ENCODE measurements at places on chromosomes 1 and 21.

DNA sequence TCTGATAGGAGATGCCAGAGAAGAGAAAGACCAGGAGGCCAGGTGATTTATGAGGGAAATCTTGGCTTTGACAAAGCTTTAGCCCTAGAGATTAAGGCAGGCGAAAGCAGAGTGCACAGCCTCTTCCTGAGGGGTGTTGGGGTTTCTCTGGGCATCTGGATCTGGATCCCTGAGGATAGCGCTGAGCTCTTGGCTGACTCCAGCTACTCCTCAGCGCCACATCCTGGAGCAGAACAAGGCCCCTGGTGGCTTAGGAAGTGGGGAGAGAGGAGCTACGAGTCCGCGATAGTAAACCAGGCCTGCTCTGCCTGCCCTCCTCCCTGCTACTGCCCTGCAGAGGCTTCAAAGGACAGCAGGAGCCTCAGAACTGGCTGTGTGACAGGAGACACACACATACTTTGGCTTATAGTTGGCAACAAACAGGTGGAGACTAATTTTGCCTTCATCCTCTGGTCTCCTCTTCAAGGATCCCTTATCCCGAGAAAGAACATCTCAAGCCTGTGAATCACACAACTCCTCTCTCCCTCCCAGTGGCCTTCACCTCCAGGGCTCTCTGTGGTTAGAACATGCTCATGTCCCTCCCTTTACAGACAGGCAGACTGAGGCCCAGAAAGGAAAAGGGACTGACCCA, 66.9 kb downstream of the TRABD2B start:
- no peak for DNase-seq

GRCh38 chr1:20255666-20256065, 35.0 kb upstream of the VWA5B1 start:
- no peak for DNase-seq

DNA sequence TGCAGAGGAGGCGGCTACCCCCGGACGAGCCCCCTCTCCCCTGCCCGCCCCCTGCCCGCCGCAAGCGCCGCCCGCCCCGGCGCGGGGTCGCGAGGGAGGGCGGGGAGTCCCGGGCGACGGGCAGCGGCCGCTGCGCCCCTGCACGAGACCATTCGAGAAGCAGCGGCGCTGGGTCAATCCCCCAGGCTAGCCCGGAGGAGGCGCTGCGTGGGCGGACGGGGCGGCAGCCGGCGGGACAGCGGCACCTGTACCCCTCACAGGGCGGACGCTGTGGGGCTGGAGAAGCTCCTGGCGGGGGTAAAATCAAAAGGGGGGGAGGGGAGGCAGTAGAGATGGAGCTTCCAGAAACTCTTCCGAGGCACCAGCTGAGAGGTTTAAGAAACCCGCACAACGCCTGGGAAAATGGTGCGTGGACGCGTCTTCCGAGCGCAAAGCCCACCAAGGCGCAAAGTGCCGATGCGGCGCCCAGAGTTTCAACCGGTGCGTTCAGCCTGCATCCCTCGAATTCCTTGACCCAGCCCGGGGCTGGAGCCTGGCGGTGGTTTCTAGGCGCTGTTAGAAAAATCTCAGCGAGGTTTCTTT, at the start of gene PLPPR5:
PLPPR5 (minus strand) TSS at position 1 of the 582 bp plus-strand sequence. CDS start 190 bp downstream, outside the sequence.
- no peak for DNase-seq

GRCh38 chr1:4322881-4323280, 331.5 kb upstream of the AJAP1 start:
- DNase-seq = no peak

GRCh38 chr1:210302501-210302900, 26.2 kb upstream of the HHAT start:
- DNase-seq = no peak

GRCh38 chr1:93675931-93676330, 5.7 kb downstream of the BCAR3 start:
- no peak for DNase-seq
